NK-92 treated with Interleukin-12 subunit alpha and Interleukin-12 subunit beta, amount 100 ng/mL, for 24 hours (cell line): ENCODE measurements at places on chromosomes 2 and 18.
A peak's percentile ranks its signal among the peaks of the same experiment; 100 is the strongest.

DNA sequence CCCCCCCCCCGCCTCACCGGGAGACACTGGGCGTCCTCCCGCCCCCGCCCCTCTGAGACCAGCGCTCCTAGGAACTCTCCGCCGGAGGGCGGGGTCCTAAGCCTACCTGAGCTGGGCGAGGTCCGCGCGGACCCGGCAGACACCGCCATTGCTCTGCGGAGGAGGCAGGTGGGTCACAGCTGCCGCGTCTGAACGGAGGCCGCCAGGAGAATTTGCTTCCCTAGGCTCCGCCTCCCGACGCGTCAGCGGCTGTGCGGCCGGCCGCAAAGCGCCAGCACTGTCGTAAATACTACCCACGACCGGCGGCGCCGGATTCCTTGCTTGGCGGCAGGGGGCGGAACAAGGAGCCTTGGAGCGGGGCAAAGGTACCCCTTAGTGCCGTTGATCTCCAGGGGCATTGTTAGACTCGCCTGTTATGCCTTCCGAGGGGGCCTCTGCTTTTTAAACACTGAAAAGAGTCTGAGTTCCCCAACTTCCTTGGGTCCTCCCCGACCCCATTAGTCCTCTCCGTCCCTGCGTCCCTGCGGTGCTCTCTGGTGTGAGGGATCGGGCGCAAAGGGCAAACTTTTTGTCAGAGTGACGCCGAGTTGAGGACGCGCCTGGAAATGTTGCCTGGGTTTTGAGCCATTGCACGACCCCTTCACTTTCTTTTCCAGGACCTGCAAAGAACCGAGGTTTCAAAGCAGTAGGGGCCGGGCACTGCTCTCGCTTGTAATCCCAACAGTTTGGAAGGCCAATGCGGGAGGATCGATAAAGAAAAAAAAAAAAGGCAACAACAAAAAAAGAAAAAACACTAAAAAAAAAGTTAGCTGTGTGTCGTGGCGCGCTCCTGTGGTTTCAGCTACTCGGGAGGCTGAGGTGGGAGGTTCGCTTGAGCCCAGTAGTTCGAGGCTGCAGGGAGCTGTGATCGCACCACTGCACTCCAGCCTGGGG is at the start of gene GGCX:
Gene GGCX (minus strand): TSS at position 214 of the 933 bp plus-strand sequence. CDS start 65 bp downstream, at position 149.
- peak; percentile 90 for DNase-seq

GRCh38 chr18:22102953-22103646 is 66.3 kb upstream of the GATA6 start:
- DNase-seq = no peak

DNA sequence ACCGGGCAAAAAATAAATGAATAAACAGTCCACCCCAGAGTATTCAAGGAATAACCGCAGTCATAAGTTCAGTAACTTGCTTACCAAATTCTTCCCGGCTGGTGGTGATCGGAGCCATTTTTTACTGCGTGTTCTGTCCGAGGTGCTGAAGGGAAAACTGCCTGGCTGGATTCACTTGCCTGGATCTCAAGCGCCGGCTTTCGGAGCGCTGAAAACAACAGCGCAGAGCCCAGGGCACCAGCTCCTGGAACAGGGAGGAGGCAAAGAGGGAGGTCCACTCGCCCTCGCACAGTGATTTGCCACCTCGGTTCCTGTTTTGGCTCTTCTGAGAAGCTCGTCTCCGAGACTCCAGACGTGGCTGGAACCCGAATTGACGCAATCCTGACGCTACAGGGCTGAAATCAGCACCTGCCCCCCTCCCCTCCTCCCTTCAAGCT is at the start of gene SYT4:
Gene SYT4 (minus strand): TSS at position 327 of the 437 bp plus-strand sequence. CDS start 209 bp downstream, at position 118.
- no peak for DNase-seq

DNA sequence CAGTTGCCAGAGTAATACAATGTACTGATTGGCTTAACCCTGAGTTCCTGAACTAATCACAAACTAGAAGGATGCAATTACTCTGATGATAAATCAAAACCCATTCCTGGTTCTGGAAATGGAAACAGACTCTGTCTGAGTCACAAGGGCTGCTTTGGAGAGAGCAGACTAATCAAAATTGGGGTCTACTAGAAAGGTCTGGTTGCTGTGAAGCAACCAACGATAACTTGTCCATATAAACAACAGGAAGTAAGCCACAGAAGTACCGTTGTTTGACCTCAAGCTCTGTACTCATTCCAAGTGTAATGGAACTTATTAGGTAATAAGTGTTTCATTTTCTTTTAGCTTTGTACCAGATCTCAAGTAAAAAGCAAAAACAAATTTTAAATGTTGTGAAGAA is 49.7 kb downstream of the RASGRP3 start:
- DNase-seq = no peak

- no peak for DNase-seq
Observed at GRCh38 chr2:239015218-239015900, 167.5 kb downstream of the TWIST2 start.

- DNase-seq = no peak
Observed at GRCh38 chr2:105072039-105072438, 34.2 kb downstream of the MRPS9 start.

- DNase-seq = no peak
Observed at GRCh38 chr2:2832657-2833056, 501.6 kb upstream of the MYT1L start.

DNA sequence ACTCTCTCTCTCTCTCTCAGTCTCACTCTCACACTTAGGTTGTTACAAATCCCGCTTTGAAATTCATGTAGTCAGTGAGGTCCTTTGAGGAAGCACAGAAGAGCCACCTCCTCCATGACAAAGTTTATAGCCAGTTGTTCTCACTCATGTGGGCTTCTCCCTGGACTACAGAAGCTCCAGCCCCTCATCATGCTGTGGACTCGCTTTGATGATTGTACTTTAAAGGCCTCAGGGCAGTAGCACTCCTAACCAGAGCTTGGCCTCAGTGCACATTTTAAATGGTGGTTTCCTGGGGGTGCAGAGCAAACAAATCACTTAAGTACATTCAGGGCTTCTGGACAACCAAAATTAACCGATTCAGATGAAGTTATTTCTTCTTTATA is 115.7 kb downstream of the MTCL1 start:
- no peak for DNase-seq
